ENCODE measurements at places on chromosomes 12 and 14.
A peak's percentile ranks its signal among the peaks of the same experiment; 100 is the strongest.

DNA sequence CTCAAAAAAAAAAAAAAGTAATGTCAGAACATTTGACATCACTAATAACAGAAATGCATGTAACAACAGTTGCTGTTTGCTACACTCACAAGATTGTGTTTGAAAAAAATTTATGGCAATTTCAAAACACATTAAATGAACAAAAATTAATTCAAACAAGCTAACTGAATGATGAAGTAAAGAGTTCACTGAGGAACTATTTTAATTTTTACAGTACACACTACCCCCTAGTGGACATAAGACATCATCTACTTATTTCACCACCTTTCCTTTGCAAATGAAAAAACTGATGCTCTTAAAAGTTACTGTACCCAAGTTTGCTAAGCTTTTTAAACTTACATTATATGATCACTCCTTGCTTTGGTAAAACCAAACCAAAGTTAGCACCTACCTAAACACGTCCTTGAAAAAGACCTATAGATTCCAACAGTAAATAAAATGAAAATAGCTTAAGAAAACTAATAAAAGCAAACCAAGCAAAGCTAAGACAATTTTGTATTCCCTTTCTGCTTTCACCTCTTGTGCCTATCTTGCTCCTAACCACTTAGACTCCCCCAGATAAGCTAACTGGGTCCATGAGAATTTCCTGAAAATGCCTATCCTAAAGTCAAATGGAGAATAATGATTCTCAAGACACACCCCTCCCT lies 22.2 kb downstream of the UBE2N start:
- no peak overlapping the region for H3K4me3 ChIP-seq
- H3K36me3 ChIP-seq, result no peaks in the 10 kb centered on the region
- H3K4me1 ChIP-seq, result no peaks in the 10 kb centered on the region

DNA sequence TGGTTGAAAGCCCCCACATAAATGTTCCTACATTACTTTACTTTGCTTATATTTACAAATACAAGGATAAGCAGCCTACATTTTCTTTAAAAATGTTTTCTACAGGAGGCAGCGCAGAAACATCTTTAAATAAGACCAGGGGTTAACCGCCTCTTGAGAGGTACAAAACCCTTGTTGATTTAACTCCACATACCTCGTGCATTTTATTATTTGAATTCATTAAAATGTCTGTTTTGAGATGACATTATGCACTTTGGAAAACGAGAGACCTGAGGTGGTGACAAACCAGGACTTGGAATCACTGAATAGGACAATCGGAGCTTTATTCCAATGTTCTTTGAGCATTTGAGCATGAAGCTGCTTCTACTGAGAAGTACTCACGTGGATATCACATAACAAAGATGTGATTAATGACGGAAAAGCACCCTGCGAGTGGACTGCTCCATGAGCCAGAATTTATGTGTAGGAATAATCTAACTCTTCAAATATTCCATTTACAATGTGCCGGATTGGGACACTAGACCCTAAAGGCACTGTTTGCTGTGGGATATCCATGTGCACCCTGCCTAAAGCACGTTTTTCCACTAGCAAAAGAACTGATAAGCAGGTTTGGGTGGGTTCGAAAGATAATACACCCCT lies 746 bp upstream of the DUSP16 start:
- peak overlapping the region; percentile 96 for H3K27ac ChIP-seq
- H3K36me3 ChIP-seq, result no peaks in the 10 kb centered on the region
- H3K27me3 ChIP-seq, result no peaks in the 10 kb centered on the region
- peak overlapping the region; percentile 50 for H3K4me3 ChIP-seq

DNA sequence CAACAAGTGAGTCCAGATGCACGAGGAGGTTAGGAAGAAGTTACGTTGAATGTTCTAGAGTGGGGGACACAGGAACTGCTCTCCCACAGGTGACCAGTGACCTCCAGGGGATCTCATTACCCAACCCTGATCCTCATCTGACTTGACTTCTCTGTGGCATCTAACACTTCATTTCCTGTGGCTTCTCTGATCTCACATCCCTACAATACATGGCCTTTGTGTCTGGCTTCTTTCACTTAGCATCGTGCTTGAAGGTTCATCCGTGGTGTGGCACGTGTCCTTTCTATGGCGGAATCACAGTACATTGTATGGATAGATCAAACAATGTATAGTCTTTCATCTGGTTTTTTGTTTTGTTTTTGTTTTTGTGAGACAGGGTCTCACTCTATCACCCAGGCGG lies 19.3 kb downstream of the CFAP251 start:
- no peaks in the 10 kb centered on the region for H3K27me3 ChIP-seq
- no peaks in the 10 kb centered on the region for H3K4me1 ChIP-seq
- H3K27ac ChIP-seq, result no peak overlapping the region
- no peaks in the 10 kb centered on the region for H3K36me3 ChIP-seq

- no peaks in the 10 kb centered on the region for H3K36me3 ChIP-seq
- H3K27ac ChIP-seq, result no peak overlapping the region
- H3K27me3 ChIP-seq, result no peaks in the 10 kb centered on the region
- H3K4me3 ChIP-seq, result no peak overlapping the region
These were observed 12.5 kb upstream of the TEX22 start for GRCh38 chr14:105385698-105386365.

DNA sequence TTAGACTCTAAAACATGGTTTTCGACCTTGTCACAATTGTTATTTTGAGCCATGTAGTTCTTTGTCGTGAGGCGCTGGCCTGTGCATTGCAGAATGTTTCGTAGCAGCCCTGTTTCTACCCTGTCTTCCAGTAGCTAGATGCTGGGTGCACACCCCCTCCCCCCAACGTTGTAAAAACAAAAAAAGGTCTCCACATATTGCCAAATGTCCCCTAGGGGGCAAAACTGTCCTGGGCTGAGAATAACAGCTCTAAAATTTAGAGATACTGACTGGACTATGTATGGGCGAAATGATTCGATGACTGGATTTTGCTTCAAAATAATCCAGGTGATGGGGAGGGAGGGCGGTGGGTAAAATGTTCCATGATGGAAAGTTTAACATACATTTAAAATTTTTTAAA lies 126.1 kb upstream of the FUT8 start:
- no peaks in the 10 kb centered on the region for H3K36me3 ChIP-seq
- H3K27ac ChIP-seq, result no peak overlapping the region
- H3K4me1 ChIP-seq, result no peaks in the 10 kb centered on the region
- no peaks in the 10 kb centered on the region for H3K27me3 ChIP-seq
- no peak for DNase-seq

GRCh38 chr14:72643317-72643801 lies 250.5 kb downstream of the DPF3 start:
- no peaks in the 10 kb centered on the region for H3K36me3 ChIP-seq
- no peak for DNase-seq
- H3K27me3 ChIP-seq, result no peaks in the 10 kb centered on the region

- no peak overlapping the region for H3K27ac ChIP-seq
- H3K27me3 ChIP-seq, result no peaks in the 10 kb centered on the region
- no peak overlapping the region for H3K4me3 ChIP-seq
These were observed 34.1 kb upstream of the FAM181A start for GRCh38 chr14:93892923-93893558.

DNA sequence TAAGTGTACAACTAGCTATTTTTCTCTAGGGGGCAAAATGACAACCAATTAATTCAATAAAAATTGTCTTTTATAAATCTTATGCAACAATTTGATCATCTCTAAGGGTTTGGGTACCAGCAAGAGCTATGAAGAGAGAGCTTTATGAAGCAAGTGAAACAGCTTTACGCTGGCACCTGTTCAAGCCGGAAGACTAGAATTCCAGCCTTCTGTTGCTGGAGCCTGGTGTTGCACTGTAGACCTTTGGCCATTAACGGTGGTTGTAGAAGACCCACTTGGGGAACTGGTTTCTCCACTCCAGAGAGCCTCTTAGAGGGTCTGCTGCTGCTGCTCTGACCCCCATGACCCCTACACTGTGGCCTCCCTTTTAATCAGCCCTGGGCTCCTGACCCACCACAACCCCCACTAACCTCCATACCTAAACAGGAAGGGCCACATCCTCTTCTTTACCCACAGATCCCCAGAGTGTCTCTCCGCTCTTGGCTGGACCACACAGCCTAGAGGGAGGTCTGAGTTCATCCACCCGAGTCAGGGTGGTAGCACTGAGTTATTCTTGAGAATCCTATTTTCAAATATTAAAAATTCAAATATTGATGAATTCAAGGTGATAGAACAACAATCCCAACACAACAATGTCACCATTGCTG lies 54.6 kb upstream of the STON2 start:
- no peaks in the 10 kb centered on the region for H3K27me3 ChIP-seq
- no peaks in the 10 kb centered on the region for H3K36me3 ChIP-seq
- H3K4me1 ChIP-seq, result no peaks in the 10 kb centered on the region
- H3K4me3 ChIP-seq, result no peak overlapping the region
- no peak overlapping the region for H3K27ac ChIP-seq
- peak; percentile 56 for DNase-seq

DNA sequence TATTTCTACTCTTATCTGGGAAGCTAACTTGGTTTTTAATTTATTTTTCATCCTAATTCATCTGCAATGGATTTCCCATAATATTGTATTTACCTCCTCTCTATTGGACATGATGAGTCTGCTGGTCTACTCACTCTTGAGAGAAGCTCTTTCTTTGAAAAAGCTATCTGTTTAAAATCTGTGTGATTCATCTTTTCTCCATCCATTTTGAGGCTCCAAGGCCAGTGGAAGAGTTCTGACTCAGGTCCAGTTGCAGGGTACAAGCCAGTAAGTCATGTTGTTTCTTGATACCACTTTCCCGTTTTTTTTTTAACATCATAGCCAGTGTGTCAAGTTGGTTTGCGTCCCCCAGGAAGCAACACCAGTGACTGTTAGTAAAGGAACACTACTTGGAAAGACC lies 160.3 kb upstream of the BMP4 start:
- no peaks in the 10 kb centered on the region for H3K36me3 ChIP-seq
- H3K4me1 ChIP-seq, result no peaks in the 10 kb centered on the region
- H3K27ac ChIP-seq, result no peak overlapping the region
- H3K4me3 ChIP-seq, result no peak overlapping the region

DNA sequence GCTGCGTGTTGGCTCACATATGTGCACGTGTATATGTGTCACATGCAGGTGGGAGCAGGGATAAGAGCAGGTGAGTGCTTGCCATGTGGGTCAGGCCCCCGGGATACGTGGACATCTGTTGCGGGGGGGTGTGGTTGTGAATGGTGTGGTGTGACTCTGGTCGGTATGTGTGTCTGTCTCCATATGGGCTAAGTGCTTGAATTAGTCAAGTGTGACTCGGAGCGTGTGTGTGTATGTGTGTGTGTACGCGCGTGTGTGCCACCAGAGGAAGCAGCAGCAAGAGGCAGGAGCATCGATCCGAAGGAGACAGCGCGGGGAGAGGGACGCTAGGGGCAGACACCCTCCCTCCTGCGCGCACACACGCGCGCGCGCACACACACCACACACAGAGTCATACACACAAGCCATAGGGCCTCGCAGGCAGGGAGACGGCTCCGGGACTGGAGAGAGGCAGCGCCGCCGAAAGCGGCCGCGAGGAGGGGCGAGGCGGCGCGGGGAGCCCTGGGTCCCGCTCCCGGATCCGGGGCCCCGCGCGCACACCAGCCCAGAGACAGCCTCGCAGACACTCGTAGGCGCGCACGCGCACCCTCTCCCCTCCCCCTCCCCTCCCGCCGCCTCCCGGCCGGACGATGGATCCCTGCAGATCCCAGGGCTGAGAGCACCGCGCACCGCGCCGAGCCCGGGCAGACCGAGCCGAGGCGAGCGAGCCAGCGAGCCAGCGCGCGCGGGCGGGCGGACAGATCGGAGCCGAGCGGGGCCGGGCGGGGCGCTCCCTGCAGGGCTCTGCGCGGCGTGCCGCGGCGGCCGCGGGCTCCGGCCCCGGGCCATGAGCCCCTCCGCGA lies at the start of gene ASIC1:
Gene ASIC1, plus strand, starts transcription at position 597 of the 842 bp plus-strand sequence. CDS start 1,171 bp downstream, outside the sequence.
- peaks cover 5% of the 10 kb centered on the region for H3K4me1 ChIP-seq
- peak within 1 kb of the TSS; percentile 63 for H3K4me3 ChIP-seq
- peak; percentile 64 for DNase-seq
- H3K36me3 ChIP-seq, result no peaks in the 10 kb centered on the region
- no peak within 1 kb of the TSS for H3K27ac ChIP-seq

DNA sequence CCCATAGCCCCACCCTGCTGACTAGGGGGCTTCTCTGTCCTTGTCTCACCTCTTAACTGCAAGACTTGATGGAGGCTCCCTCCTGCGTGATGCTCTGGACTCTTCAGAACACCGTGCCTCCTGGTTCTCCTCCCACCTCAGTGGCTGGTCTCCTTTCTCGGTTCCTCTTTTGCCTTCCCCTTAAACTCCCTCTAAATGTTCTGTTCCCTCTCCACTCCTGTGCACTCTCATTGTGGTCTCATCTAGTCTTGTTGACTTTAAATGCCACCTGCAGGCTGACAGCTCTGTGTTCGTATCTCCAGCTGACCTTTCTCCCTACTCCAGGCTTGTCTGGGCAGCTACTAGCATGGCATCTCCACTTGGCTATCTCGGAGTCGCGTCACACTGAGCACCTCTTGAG lies 28.3 kb downstream of the DYNC1H1 start:
- H3K36me3 ChIP-seq, result peaks cover 36% of the 10 kb centered on the region
- H3K4me3 ChIP-seq, result no peak overlapping the region
- no peak overlapping the region for H3K27ac ChIP-seq
- no peaks in the 10 kb centered on the region for H3K4me1 ChIP-seq

DNA sequence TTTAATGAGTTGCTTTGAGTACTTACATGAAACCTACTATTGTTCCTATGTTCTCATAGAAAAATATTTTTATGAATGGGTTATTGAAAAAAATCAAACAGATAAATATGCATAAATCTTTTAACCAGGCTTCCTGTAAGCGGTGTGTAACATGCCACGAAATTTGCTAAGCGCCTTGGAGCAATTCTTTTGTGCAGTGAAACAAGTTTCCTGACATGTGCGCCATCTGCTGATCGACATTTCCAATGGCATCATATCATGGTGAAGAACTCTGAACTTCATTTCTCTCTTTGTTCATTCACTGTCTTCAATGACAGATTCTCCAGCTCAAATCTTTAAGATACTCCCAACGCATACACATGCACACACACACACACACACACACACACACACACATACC lies 145.6 kb upstream of the NAV3 start:
- peak; percentile 50 for DNase-seq
- no peak overlapping the region for H3K27ac ChIP-seq
- no peak overlapping the region for H3K4me3 ChIP-seq
- no peaks in the 10 kb centered on the region for H3K27me3 ChIP-seq
- no peaks in the 10 kb centered on the region for H3K36me3 ChIP-seq

DNA sequence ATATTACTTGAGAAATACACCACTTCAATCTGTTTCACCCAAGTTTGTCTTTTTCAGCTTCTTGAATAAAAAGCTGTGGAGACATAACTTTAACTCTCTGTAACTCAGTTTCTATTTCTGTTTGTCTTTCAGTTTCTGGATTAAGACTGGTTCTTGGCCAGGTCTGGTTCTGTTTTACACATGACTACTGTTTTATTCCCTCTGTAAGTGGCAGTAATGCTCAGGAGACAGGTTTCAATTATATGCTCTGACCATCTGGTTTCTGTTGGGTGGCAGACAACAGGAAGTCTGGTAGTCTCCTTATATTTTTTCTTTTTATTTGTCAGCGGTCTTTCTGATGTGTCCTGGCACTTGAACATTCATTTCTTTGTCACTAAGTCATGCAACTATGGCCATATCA lies 102.9 kb downstream of the RPS29 start:
- H3K4me1 ChIP-seq, result no peaks in the 10 kb centered on the region
- no peak overlapping the region for H3K4me3 ChIP-seq
- no peaks in the 10 kb centered on the region for H3K27me3 ChIP-seq
- no peaks in the 10 kb centered on the region for H3K36me3 ChIP-seq
- DNase-seq, result no peak
